ENCODE measurements at places on chromosomes 3 and 15.

DNA sequence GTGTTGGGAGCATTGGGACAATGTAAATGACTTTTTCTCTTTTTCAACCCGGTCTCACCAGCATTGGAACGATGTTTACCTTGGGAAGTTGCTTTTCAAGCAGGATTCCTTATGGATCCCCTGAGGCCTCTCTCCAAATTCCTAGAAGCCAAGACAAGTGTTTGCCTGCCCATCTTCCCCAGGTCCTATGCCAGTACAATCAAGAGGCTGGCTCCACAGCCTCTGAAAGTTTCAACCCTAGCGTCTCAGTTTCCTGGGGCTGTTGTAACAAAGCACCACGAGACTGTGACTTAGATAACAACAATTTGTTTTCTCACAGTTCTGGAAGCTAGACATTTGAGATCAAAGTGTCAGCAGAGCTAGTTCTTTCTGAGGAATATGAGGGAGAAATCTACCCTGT lies 347.2 kb upstream of the UMPS start:
- no peak for DNase-seq

GRCh38 chr3:113545594-113545993 lies 13.2 kb downstream of the SIDT1 start:
- no peak for DNase-seq

GRCh38 chr3:149466192-149466591 lies 8.3 kb upstream of the TM4SF4 start:
- no peak for DNase-seq

GRCh38 chr3:70527026-70527425 lies 214.6 kb upstream of the MDFIC2 start:
- DNase-seq, result no peak

DNA sequence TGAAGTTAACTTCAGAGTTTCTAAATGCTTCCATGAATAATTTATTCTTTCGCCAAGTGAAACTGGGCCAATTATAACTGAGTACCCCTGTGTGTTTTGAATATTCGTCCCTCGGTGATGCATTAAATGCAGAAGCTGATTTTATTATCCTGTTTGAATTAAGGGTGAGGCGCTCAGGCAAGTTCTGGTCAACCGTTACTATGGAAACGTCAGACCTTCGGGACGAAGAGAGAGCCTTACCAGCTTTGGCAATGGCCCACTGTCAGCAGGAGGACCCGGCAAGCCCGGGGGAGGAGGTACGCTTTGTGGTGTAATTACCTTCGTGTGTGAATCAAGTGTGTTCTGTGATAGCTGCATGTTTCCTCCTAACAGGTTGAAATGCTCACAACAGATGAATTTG lies 239.8 kb downstream of the ITPR1 start:
- no peak for DNase-seq

DNA sequence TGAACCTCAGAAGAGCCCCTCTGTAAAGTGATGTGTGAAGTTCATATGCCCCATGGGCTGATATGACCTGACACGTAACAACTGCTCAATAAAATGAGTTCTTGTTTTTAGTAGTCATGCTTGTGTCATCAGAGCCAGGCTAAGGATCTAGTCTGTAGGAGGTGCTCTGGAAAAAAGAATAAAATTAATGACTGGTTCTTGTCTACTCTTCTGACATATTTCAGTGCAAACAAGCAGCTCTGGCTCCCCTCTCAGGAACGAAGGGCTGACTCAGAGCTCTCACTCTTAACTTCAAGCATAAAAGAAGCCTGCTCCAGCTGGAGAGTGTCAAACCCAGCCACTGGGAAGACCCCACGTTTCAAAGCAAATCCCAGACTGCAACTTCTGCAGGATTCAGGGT lies 77.0 kb downstream of the LRIG1 start:
- DNase-seq, result no peak

GRCh38 chr3:183779896-183780465 lies 45.4 kb downstream of the MAP6D1 start:
- no peak for DNase-seq

GRCh38 chr3:34001022-34001421 lies 202.6 kb downstream of the PDCD6IP start:
- no peak for DNase-seq

DNA sequence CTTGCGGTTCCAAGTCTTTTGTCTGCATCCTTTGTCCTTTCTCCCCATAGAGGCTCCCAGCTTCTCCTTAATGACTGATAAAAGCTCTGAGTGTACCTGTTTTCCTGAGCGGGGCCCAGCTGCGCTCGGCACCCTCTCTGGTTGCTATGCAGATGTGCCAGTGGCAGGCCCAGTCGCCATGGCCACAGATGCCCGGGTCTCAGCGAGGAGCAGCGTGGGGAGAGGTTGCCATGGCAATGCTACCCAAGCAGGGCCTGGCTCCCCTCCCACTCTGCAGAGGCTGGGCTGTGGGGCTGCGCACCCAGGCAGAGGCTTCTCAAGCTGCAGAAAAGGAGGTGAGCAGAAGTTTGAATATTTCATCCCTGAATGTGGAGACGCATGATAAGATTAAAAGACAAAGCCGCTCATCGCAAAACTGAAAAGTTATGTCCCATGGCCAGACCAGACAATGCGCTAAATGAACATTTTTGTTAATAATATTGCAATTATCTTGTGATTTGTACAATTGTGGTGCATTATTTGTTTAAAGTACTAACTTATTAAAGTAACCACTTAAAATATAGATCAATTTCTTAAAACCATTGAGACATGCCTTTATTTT lies 66.1 kb downstream of the TPRA1 start:
- DNase-seq, result no peak

GRCh38 chr3:15769256-15769915 lies 28.4 kb downstream of the ANKRD28 start:
- no peak for DNase-seq

GRCh38 chr3:52557011-52557960 lies 20.9 kb downstream of the UQCC5 start:
- DNase-seq, result no peak

- no peak for DNase-seq
These were observed 27.6 kb downstream of the FGD5 start for GRCh38 chr3:14846226-14846880.

DNA sequence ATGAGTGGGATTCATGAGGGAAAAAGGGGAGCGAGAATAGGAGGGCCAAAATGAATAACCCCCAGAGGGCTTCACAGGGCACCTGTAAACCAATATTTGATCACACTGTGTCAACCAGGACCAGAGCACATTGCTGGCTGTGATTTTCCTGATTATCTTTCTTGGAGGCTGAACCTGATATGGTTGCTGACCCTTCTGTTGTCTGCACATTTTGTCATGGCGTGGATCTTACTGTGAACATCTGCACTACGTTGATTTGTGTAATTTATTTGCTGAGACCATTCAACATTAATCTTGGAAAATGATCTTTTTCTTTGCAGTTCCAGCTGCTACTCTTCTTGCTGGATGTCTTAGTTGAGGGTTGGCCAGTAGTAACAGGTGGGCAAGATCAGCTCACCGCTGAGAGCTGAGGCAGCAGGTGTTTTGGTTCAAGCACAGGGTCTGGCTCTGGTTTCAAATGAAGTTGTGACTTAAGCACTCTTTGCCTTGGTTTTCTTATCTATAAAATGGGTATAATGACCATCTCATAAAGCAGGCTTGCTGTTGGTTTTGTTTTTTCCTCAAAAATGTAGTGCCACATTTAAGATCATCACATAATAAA lies 61.2 kb downstream of the ARHGEF26 start:
- no peak for DNase-seq
